HepG2 (cell line): ENCODE measurements at places on chromosomes 5 and 9. TPM values are rescaled to one million over a fixed set of nuclear protein-coding genes. Genes with fewer than 3 reads are reported as not detected.

DNA sequence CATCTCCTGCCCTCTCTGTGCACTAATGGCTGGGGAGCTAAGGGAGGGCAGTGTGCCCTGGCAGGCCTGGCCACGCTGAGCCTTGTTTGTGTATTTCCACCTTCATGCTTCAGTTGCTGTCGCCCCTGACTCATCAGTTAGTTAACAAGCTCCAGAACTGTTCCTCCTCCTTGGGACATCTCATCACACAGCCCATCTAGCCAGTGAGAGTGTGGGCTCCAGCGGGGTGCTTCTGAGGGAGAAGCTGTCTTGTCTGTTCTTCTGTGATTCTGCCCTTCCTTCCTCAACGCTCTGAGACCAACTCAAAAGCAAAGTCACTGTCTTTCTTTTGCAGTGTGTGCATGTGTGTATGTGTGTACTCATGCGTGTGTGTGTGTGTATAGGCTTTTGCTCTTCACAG, 58.3 kb upstream of the CPEB4 start:
- no peaks in the 10 kb centered on the region for H3K27me3 ChIP-seq
- H3K4me1 ChIP-seq, result peaks cover 66% of the 10 kb centered on the region
- H3K4me3 ChIP-seq, result no peak overlapping the region
- H3K36me3 ChIP-seq, result no peaks in the 10 kb centered on the region

GRCh38 chr5:160339406-160340130, 27.2 kb upstream of the CCNJL start:
- H3K4me3 ChIP-seq, result no peak overlapping the region
- H3K36me3 ChIP-seq, result no peaks in the 10 kb centered on the region
- H3K27ac ChIP-seq, result no peak overlapping the region
- H3K4me1 ChIP-seq, result no peaks in the 10 kb centered on the region
- DNase-seq, result no peak
- peaks cover 2% of the 10 kb centered on the region; the same call in 1 of the 2 replicates for H3K27me3 ChIP-seq

DNA sequence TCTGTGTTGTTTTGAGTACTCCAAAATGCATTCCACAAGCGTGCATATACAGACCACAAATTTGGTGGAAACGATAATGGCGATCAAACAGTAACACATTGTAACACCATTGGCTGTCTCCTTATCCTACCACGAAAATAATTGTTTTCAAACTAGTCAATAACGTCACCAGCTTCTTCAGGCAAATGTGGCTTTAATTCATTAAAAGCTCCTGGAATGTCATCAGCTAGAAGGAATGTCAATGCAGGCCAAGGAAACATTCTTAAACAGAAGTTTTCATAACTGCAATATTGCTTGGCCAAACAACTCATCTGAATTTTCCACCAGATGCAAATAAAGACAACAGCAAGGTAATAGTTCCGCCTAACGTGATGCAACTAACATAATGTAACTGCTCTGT, 71.6 kb upstream of the XPA start:
- 0 out of 3 replicates have a peak, but pooled peaks cover 6% of the 10 kb centered on the region for H3K27me3 ChIP-seq
- no peak overlapping the region for H3K4me3 ChIP-seq
- no peaks in the 10 kb centered on the region for H3K4me1 ChIP-seq
- no peaks in the 10 kb centered on the region for H3K36me3 ChIP-seq
- DNase-seq, result no peak
- H3K27ac ChIP-seq, result no peak overlapping the region

DNA sequence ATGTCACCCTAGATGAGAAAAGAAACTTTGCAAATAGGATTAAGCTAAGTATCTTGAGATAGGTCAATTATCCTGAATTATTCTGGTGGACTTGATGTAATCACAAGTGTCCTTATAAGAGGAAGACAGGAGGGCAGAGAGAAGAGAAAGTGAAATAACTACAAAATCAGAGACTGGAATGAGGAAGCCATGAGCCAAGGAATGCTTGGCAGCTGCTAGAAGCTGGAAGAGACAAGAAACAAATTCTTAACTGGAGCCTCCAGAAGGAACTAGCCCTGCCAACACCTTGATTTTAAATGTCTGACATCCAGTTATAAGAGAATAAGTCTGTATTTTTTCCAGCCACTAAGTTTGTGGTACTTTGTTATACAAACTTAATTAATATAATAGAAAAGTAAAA, 480.0 kb downstream of the NR2F1-AS1 start:
- DNase-seq, result no peak
- peaks cover 6% of the 10 kb centered on the region for H3K4me1 ChIP-seq
- no peak overlapping the region for H3K4me3 ChIP-seq
- H3K27me3 ChIP-seq, result no peaks in the 10 kb centered on the region

N4BP3 gene
- total RNA-seq, result not detected in 2 replicates

DHX29 gene
- 22.0 and 35.5 TPM in 2 replicates for total RNA-seq

- no peaks in the 10 kb centered on the region for H3K4me1 ChIP-seq
- H3K27me3 ChIP-seq, result no peaks in the 10 kb centered on the region
- H3K36me3 ChIP-seq, result no peaks in the 10 kb centered on the region; the same call in 1 of the 2 replicates
- H3K27ac ChIP-seq, result no peak overlapping the region
Measured at GRCh38 chr9:99955606-99956005, 49.2 kb downstream of the STX17 start.

PCDHB13 gene
- 0.52 and 0.80 TPM in 2 replicates for total RNA-seq

SURF6 gene
- 13.3 and 14.7 TPM in 2 replicates for total RNA-seq

CDKN2B gene
- 0.83 and 1.4 TPM in 2 replicates for total RNA-seq

CD274 gene
- 0.49 TPM in 1 of 2 replicates, not detected in the other for total RNA-seq

SELENOP gene
- 1,596 and 1,895 TPM in 2 replicates for total RNA-seq

KIF20A gene
- total RNA-seq, result 66.8 and 91.6 TPM in 2 replicates

- no peaks in the 10 kb centered on the region for H3K27me3 ChIP-seq
- no peaks in the 10 kb centered on the region for H3K36me3 ChIP-seq
- H3K4me3 ChIP-seq, result no peak overlapping the region
Measured at GRCh38 chr5:143569722-143570567, 166.5 kb upstream of the NR3C1 start.

OR1N2 gene
- not detected in 2 replicates for total RNA-seq

HNRNPAB gene
- 111 and 132 TPM in 2 replicates for total RNA-seq

ELOVL7 gene
- total RNA-seq, result 5.1 and 7.3 TPM in 2 replicates

F2RL2 gene
- not detected in 2 replicates for total RNA-seq

SLC24A2 gene
- not detected in 2 replicates for total RNA-seq

GRCh38 chr9:14437354-14438231, 123.7 kb upstream of the NFIB start:
- DNase-seq, result no peak
- no peaks in the 10 kb centered on the region for H3K36me3 ChIP-seq
- H3K27me3 ChIP-seq, result peaks cover 22% of the 10 kb centered on the region; the same call in 1 of the 3 replicates
- H3K4me1 ChIP-seq, result no peaks in the 10 kb centered on the region
- no peak overlapping the region for H3K4me3 ChIP-seq

- DNase-seq, result no peak
- H3K4me1 ChIP-seq, result no peaks in the 10 kb centered on the region
- no peak overlapping the region for H3K27ac ChIP-seq
- no peaks in the 10 kb centered on the region for H3K27me3 ChIP-seq
- H3K36me3 ChIP-seq, result no peaks in the 10 kb centered on the region
- no peak overlapping the region for H3K4me3 ChIP-seq
Measured at GRCh38 chr5:83220331-83220730, 143.0 kb downstream of the XRCC4 start.

ACER2 gene
- total RNA-seq, result 2.1 and 3.4 TPM in 2 replicates

DNA sequence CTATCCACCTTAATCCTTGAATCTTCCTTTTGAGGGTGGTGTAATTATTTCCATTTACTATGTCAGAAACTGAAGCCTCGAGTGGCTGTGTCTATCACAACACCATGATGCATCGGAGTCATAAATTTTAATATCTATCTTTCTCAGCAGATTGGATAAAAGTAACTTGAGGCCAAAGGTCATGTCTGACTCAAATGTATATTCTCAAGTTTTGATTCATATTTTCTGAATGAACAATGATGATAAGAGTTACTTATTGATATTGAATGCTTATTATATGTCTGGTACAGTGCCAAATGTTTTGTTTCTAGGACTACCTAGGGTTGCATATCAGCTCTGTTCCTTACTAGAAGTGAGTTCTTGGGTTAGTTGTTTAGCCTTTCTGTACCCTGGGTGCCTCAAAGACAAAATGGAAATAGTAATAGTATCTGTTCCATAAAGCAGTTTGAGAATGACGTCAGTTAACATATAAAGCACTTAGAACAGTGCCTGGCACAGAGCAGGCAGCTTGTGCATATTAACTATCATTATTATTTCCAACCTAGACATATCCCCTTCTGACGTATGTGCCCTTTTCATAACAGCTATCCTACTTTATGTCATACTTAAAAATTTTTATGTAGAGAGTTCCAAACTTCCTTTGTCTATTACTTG, 42.6 kb downstream of the PRDM6 start:
- DNase-seq, result no peak
- no peak overlapping the region for H3K27ac ChIP-seq
- H3K4me3 ChIP-seq, result no peak overlapping the region
- no peaks in the 10 kb centered on the region for H3K27me3 ChIP-seq
- no peaks in the 10 kb centered on the region for H3K4me1 ChIP-seq

BAAT gene
- 0.71 and 1.0 TPM in 2 replicates for total RNA-seq
